ENCODE measurements at places on chromosomes 6 and 20.

- DNase-seq: no peak
These were observed 199.0 kb upstream of the KCNG1 start for GRCh38 chr20:51221791-51222408.

GRCh38 chr20:46936415-46937156 is 41.9 kb downstream of the EYA2 start:
- DNase-seq: no peak

- no peak for DNase-seq
These were observed 142.8 kb upstream of the PTPRK start for GRCh38 chr6:128663238-128663637.

DNA sequence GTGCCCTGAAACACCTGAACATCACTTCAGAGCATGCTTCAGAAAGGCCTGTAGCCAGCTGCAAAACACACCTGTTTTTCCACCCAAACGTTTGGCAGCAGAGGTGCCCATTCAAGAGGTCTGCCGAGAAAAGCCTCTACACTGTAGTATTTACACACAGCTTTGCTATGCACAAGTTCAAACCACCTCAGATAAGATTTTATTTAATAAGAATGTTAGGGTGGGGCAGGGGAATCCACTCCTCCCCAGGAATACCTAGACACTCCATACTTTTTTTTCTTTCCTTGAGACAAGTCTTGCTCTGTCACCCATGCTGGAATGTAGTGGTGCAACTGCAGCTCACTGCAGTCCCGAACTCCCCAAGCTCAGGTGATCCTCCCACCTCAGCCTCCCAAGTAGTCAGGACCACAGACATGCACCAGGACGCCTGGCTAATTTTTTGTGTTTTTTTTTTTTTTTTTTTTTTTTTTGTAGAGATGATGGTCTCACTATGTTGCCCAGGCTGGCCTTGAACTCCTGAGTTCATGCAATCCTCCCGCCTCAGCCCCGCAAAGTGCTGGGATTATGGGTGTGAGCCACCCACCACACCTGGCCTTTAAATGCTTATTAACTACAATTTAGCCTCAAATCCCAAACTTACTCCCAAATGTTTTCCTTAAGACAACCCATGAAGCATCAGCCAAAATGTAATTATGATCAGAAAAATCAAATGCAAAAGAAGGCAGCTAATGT is 9.7 kb downstream of the MRPL14 start:
- no peak for DNase-seq

DNA sequence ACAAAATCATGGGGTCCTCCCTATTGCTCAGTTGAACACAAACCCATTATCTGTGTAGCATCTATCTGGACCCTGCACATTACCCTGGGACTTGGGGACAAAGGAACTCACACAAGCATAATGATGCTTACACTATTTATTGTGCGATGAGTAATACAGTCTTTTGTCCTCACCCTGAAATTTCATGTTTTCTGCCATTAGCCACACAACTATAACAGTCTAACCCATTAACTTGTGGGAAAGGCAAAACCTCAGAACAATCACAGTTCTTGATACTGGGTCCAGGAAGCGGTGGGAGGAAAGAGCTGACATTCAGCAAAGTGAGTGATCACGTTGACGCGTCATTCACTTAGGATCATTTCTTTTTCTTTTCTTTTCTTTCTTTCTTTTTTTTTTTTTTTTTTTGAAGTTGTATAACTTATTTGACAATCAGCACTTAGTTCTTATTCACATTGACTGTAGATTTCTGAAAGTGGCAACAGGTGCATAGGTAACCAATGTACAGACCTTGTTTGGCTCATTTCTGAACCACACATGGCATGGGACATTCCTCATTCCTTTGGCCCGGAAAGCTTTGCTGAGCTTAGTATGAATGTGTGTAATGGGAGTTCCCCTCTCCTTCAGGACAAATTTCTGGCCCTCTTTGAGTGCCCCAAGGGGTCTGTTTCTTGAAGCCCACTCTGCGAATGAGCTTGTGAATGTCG is 94.8 kb upstream of the CNKSR3 start:
- DNase-seq: no peak

DNA sequence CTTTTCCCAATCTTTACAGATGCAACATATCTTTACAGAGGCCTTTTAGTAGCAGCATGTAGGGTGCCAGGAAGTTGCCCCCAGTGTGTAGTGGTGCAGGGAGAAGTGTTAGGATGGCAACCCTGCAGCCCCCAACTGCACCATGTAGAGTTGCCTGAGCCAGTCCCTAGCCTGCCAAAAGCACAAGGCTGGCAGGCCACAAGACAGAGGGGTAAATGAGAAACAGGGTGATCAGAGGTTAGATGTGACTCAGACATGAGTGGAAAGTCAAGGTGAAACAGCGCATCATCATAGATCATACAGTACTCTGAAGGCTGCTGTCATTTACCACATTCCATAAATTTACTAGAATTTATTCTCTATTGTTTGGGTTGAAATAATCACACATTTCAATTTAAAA is 467.5 kb downstream of the PRKN start:
- DNase-seq: no peak

GRCh38 chr20:37152284-37152683 is 26.8 kb upstream of the RPN2 start:
- no peak for DNase-seq

DNA sequence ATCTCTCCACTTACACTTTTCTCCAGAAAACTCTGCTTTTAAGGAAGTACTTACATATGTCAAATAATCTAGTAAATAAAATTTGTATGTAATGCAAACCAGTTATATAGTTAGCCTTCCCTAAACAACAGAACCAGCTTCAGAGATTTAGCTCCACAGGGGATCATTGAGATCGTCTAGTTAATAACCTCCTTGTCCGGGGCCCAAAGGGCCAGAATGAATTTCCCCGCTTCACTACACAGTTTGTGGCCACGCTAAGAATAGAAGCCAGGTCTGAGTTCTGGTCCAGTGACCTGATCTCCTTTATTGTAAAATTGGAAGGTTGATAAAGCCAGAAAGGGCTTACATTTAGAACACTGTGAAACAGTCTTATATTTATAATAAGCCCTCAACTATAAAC is 245.2 kb downstream of the TPBG start:
- DNase-seq: no peak
